ENCODE measurements at places on chromosomes 11 and 22.

- no peak for DNase-seq
Observed at GRCh38 chr11:64429970-64430369, 71.0 kb downstream of the RPS6KA4 start.

GRCh38 chr22:35617137-35617755, at the start of gene MB:
Gene MB, minus strand, starts transcription at chr22:35617329. Its CDS starts 72 bp downstream, at chr22:35617257.
- no peak for DNase-seq

DNA sequence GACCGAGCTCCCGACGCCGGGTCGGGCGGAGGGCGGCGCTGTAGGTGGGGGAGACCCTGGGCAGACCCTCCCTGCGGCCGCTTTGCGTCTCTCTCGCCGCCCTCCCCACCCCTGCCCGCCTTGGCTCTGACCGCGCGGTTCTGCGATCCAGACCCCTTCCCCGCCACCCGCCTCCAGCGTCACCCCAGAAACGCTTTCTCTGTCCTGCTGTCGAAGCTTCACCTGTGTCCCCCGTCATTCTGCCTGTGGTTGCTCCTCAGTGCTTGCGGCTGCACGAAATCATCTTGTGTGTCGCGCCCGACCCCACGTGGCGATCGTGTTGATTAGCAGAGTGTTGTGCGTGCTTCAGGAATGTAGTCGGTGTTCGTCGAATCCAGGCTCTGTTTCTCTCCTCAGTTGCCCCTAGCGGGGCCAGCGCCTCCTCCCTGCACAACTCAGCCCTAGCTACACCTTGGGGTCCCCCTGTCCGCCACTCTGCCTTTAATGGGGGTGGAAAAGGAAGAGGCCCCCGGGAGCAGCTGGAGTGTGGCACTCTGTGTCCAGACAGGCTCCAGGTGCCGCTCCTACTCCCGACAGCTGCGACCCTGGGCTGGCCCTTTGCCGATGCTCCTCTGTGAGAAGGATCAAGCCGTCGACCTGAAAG, 851 bp downstream of the PTDSS2 start:
- no peak for DNase-seq

- DNase-seq = no peak
Observed at GRCh38 chr22:20863366-20863765, 4.6 kb downstream of the SNAP29 start.

- no peak for DNase-seq
Observed at GRCh38 chr11:106161775-106162634, 84.5 kb downstream of the AASDHPPT start.
